SW 1271 (cell line): ENCODE measurements at places on chromosomes 7 and 10.

GRCh38 chr10:86648704-86649427 lies 5.5 kb upstream of the OPN4 start:
- DNase-seq = no peak

DNA sequence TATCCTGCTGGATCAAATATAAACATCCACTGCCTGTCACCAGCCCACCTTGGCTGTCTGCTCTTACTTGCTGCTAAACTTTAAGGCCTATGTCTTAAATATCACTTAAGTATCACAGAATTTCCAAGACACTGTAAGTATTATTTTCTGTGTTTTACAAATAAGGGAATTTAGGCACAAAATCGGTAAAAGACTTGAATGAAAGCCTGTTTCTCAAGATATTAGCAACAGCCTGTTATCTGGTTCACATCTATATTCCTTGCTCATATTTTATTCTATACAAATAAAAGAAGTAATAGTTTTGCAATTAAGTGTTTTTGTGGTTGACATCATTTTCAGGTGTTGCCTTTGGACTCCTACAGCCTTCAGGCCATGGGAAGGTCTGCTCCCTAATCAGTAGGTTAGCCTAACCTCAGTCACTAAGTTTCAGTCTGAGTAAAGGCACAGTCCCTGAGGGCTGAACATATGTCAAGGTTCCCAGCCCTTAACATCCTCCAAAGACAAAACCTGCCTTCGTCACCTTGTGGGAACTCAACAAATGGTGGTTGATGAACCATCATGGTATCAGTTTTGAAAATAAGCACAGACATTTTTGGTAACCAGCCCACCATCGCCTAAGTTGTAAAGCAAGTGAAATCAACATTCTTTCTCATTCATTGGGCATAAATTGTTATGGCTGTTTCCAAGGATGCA lies 127.1 kb downstream of the CREB5 start:
- no peak for DNase-seq

- no peak for DNase-seq
Measured at GRCh38 chr7:45391618-45392451, 182.3 kb upstream of the ADCY1 start.

DNA sequence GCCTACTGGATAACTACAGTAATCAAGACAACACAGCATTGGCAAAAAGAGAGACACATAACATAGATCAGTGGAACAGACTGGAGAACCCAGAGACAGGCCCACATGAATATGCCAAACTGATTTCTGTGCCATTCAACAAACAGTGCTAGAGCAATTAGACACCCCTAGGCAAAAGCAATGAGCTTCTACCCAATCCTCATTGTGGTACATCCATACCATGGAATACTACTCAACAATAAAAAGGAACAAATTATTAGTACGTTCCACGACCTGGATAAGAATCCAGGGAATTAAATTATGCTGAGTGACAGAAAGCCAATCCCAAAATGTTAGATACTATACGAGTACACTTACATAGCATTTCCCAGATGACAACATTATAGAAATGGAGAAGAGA lies 2.8 kb upstream of the SVIL start:
- DNase-seq = no peak

- DNase-seq = no peak
Measured at GRCh38 chr10:109616359-109616980, 306.8 kb downstream of the XPNPEP1 start.

GRCh38 chr7:73823873-73824592 lies 6.8 kb upstream of the CLDN4 start:
- no peak for DNase-seq
